Cortex of kidney (tissue), 1 donor: ENCODE measurements at places on chromosomes 7 and 10.

DNA sequence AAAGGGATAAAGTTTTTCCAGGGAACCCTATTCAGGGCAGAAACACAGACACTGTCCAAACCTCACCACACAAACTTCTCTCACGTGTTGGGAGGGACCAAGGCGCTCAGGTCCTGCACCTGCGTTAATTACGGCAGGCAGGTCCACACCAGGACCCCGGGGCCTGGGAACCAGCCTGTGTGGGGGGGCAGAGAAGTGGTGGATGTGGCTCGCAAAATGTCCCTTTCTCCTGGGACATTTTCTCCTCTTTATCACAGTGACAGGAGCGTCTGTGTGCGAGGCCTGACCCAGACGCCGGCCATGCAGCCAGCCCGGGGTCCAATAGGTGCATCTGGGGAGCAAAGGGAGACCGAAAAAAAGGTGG is 73.4 kb upstream of the ZNF722 start:
- DNase-seq = no peak

- DNase-seq = no peak
These were observed 103.2 kb downstream of the NRBF2 start for GRCh38 chr10:63236113-63236935.

- no peak for DNase-seq
These were observed 76.9 kb upstream of the LANCL2 start for GRCh38 chr7:55288070-55288824.

GRCh38 chr10:28304032-28304571 is 1.2 kb upstream of the MPP7 start:
- no peak for DNase-seq

GRCh38 chr7:20430664-20431063 is 100.0 kb downstream of the ITGB8 start:
- DNase-seq = no peak

GRCh38 chr10:641149-642010 is 48.1 kb downstream of the DIP2C start:
- DNase-seq = no peak

GRCh38 chr7:25503306-25503705 is 275.0 kb upstream of the NPVF start:
- no peak for DNase-seq

DNA sequence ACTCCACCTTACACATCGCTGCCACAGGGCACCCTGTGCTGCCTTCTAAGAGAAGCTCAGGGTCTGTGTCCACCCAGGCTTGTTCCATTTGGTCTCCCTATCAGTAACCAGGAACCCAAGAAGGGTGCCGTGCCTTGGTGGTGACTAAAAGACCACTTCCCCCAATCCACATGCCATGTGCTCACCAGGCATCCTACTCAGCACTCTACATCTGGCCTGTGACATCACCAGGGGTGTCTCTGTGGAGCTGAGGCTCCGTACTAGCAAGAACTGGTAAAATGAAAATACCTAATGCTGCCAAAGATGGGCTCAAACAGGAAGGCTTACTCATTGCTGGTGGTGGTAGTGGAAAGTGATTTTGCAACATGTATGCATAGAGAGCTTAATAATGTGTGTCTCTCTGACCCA is 19.0 kb upstream of the C10orf71 start:
- DNase-seq = no peak

- no peak for DNase-seq
These were observed 179.4 kb downstream of the CNTNAP2 start for GRCh38 chr7:146296028-146296427.

DNA sequence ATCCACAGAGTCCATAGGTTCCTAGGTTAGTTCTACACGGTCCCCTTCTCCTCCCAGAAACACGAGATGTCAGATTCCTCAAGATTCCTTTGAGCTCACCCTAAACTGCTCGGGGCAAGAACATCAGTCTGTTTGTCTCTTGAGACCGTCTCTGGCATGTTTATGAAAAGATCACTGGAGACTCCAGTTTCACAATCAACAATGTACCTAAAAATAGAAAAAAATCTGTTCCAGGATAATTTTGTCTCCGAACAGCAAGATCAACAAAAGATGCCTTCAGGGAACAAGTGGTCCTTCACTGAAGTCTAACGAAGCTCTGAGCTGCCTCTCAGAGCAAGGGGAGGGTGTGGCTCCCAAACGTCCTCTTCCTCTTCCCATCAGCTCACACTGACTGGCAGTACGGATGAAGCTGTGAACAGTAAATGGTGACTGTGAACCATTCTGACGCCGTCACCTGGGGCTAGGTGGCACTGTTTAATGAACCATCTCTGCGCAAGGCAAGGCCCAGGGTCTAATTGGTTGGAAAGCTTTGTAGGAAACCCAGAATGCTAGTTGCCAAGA is 156.2 kb upstream of the LYZL1 start:
- DNase-seq = no peak

DNA sequence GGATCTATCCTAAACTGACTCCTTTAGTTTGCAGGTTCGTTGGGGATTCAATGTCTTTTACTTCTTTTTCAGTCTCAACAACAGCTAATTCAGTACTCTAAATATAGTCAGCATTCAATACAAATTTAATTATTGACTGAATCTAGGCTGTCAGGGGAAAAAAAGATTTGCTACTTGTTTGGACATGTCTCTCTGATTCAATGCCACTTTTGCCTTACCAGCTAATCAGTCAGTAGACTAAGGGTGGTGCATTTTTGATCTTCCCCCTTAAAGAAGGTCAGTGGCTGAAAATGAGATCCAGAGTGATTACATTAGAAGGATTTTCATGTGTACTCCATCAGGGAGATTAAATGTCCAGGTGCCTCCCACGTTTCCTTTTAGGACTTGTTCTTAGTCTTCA is 145.1 kb downstream of the C1GALT1 start:
- DNase-seq = no peak

DNA sequence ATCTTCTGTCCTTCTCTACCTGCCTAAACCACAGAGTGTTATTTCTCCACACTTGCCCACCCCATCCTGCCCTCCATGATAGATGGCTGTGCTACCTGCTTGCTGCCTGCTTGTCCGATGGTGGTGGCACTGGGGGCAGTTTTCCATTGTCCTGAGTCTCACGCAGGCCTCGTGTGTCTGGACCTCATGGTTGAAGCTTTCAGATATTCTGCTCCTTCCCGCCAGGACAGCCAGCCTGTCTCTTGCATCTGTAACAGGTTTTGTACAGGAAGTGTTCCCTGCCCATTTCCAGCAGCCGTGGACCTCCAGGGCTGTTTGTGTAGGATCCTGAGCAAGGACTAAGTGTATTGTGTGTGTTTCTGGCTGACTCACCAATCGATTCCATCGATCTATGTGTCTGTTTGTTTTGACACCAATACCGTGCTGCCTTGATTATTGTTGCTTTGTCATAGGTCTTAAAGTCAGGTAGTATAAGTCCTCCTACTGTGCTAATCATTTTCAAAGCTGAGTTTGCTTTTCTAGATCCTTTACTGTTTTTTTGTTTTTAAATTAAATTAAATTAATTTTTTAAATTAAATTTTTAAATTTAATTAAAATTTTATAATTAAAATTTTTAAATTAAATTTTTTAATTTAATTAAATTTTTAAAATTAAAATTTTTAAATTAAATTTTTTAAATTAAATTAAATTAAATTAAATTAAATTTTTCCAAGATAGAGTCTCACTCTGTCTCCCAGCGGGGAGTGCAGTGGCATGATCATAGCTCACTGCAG is 8.5 kb downstream of the IL15RA start:
- DNase-seq = no peak

DNA sequence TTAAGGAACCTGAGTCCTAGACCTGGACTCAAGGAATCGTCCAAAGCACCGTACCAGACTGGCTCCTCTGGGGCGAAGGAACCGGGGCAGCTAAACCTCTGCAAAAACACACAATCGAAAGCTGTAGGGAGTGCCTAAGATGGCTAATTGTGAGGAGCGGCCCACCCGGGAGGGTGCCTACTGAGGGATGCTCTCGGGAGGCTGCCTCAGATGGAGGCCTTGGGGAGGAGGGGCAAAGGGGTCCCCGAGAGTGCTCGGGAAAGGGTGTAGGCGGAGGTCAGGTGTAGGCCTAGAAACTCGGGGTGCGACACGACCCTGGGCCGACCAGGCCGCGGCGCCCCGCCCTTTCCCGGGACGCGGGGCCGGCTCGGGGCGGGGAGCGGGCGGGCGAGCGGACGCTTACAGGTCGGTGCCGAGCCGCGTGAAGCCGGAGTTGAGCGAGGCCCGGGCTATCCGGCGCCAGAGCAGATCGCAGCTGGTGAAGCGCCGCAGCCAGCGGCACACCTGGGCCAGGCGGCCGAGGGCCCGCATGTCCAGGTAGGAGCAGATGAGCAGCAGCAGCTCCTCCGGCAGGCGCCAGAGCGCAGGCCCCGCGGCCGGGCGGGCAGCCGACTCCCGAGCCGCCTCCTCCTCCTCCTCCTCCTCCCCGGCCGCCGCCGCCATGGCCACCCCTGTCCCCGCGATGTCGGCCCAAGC is 844 bp downstream of the FBXW4 start:
- DNase-seq = no peak

- DNase-seq = no peak
These were observed 9.4 kb downstream of the MPP7 start for GRCh38 chr10:28293236-28294168.

- no peak for DNase-seq
These were observed 3.3 kb upstream of the PWWP2B start for GRCh38 chr10:132393695-132394181.

- no peak for DNase-seq
These were observed 301.4 kb downstream of the AHR start for GRCh38 chr7:17599733-17600339.

GRCh38 chr10:51743146-51743545 is 43.8 kb upstream of the CSTF2T start:
- DNase-seq = no peak

- DNase-seq = no peak
These were observed 196.5 kb downstream of the PHF14 start for GRCh38 chr7:11170175-11170574.

- no peak for DNase-seq
These were observed 79.3 kb downstream of the INSYN2A start for GRCh38 chr10:127117125-127117524.

DNA sequence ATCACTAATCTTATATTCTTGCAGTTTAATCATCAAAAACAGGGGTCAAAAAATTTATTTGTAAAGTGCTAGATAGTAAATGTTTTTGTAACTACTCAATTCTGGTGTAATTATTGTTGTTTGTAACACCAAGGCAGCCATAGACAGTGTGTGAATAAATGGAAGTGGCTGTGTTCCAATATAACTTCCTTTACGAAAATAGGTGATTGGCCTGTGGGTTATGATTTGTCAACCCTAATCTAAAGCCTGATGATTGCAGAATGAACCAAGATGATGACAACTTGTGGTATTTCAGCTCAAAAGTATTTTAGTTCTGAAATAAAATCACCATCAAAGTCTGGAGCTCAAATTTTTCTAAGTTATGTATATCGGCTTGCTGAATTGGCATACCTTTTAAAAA is 34.4 kb upstream of the ETV1 start:
- DNase-seq = no peak

GRCh38 chr7:88666626-88667025 is 92.9 kb upstream of the ZNF804B start:
- DNase-seq = no peak

DNA sequence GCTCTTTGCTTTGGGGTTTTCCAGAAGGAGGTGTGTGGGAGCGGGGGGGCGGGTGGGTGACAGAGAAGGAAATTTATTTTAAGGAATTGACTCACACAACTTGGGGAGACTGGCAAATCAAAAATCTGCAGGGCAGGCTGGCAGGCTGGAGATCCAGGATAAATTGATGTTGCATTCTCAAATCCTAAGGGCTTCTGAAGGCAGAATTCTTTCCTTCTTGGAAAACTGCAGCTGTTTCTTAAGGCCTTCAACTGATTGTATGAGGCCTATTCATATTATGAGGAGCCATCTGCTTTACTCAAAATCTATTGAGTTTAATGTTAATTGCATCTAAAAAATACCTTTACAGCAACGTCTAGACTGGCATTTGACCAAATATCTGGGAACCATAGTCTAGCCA is 1528.8 kb upstream of the LRRTM3 start:
- no peak for DNase-seq

DNA sequence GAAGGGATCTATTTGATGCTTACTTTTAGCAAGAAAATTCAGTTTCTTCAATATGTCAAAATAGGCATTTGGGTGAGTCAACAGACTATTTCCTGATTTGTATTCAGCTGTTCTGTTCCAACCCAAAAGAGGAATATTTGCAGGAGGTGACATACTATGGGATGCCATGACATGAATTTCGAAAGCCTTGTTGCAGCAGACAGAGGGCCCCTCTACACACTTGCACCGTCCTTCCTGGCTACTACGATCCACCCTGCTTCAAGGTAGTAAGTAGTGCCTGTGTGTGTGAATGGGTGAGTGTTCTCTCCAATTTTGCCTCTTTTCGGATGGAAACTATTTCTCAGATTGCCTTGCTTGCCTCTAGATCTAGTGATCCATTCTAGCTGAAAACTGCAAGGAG is 413.0 kb upstream of the ADARB2 start:
- DNase-seq = no peak

- DNase-seq = no peak
These were observed 84.7 kb downstream of the CREM start for GRCh38 chr10:35211390-35211789.

DNA sequence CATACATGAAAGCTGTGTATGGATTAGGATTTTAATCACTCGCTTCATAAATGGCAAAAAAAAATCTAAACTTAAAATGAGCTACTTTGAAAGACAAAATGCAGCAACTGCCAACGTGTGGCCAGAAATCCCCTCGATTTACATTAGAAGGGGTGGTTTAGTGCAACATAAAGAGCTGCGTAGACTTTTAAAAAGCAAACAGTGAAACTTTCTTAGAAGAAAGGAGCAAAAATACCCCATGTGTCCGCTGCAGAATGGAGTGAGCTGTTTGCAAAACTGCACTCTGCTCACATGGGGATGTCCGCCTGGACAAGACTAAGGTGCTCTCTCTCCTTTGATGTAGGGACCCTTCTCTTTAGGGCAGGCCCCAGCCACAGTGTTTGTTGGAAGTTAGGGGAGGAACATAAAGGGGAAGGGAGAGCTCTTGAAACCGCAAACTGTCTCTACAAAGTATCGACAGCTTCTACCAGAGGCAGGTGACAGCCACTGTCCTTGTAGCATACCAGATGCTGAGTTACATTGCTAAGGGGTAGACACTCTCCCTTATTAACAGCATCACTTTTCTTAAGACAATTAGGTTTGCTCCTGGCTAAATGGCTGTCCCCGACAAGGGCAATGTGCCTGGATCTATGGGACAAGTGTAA is 528.1 kb downstream of the KCNMA1 start:
- no peak for DNase-seq

GRCh38 chr10:76969366-76969948 is 668.2 kb downstream of the KCNMA1 start:
- no peak for DNase-seq

DNA sequence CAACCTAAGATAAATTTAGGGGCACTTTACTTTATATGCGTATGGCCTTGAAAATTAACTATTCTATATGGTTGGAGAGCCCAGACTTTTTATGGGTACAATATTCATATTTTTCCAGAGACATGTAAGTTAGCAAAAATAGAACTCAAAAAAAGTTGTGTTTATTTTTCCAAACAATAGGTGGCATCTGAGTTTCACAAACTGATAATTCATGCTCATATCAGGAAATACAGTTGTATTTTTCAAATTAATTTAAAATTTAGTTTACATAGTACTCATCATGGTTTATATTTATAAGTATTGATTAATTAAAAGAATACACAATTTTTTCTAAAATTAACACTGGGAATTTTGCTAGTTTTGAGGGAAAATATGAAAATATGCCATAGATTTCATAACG is 34.6 kb downstream of the ANKRD7 start:
- no peak for DNase-seq

- no peak for DNase-seq
These were observed 109.0 kb downstream of the ST7 start for GRCh38 chr7:117062300-117062699.
